Hippocampal formation (tissue), 2 donors: ENCODE measurements at places on chromosomes 12 and 14.

DNA sequence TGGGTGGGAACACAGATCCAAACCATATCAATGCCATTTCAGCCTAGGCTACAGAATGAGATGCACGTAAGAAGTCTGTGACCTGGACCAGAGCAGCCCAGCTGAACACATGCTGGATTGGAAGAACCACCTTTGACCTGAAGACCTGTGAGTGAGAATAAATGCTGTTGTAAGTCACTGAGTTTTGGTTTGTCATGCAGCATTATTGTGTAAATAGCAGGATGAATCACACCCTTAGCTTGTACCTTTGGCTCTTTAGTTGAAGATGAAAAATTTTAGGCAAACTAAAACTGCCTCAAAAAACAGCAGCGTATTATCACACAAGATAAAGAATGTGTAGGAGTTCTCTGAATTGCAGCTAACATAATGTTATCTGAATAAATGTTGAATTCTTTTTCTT, 199.4 kb upstream of the LRIG3 start:
- no peak for DNase-seq

- DNase-seq, result no peak
Measured at GRCh38 chr12:109346920-109347319, 780 bp upstream of the MYO1H start.

GRCh38 chr14:89432226-89432625, 15.2 kb upstream of the FOXN3 start:
- DNase-seq, result no peak

GRCh38 chr14:28603606-28604005, 163.0 kb upstream of the FOXG1 start:
- DNase-seq, result no peak

DNA sequence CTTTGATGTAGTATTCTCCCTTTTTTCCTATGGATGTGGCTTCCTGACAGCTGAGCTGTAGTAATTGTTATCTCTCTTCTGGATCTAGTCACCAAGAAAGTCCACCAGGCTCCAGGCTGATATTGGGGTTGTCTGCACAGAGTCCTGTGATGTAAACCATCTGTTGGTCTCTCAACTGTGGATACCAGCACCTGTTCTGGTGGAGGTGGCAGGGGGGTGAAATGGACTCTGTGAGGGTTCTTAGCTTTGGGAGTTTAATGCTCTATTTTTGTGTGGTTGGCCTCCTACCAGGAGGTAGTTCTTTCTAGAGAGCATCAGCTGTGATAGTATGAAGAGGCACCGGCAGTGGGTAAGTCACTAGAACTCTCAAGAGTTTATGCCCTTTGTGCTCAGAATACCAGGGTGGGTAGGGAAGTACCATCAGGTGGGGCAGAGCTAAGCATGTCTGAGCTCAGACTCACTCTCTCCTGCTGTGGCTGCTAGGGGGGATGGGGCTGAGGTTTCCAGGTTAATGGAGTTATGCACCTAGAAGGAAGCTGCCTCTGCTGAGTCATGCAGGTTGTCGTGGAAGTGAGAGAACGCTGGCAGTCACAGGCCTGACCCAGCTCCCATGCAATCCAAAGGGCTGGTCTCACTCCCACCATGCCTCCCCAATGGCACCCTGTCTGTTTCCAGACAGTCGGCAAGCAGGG, 3.0 kb upstream of the TAS2R14 start:
- DNase-seq, result no peak

- peak; percentile 18 for DNase-seq
Measured at GRCh38 chr12:109232731-109233130, 76.4 kb downstream of the FOXN4 start.

DNA sequence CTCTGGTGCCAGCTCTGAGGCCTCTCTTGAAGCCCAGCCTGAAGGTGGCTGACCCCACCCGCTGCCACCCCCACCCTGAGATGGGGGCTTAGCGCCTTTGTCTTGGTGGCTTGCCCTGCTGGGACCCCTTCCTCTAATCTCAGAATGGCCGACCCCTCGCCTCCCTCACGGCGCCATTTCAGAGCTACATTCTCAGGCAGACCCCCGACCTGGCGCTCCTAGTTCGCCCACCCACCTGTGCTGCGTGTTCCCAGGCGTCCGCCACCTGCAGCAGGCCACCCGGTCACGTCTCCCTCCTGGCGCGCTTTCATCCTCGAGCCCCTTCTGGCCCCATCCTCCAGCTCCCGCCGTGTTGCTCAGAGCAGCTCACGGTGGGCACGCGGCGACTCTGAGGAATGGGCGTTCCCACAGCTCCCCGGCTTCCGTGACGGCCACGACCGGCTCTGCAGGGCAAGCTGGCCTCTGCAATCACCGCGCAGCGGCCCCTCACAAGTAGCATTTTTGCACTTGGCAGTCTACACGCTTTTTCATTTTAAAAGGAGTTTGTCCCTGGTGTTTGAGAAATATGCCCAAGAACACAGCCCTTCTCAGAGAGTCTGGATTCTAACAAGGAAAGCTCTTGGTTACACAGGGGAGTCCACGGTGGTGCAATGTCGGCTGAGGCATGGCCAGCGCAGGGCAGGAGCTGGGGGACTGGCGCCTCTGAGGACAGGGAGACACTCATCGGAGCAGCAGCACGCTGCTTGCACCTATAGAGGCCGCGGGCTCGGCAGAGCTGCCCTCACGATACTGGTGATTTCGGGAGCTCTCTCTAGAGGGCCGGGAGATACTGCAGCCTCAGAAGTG, 105.7 kb upstream of the C14orf180 start:
- DNase-seq, result no peak

DNA sequence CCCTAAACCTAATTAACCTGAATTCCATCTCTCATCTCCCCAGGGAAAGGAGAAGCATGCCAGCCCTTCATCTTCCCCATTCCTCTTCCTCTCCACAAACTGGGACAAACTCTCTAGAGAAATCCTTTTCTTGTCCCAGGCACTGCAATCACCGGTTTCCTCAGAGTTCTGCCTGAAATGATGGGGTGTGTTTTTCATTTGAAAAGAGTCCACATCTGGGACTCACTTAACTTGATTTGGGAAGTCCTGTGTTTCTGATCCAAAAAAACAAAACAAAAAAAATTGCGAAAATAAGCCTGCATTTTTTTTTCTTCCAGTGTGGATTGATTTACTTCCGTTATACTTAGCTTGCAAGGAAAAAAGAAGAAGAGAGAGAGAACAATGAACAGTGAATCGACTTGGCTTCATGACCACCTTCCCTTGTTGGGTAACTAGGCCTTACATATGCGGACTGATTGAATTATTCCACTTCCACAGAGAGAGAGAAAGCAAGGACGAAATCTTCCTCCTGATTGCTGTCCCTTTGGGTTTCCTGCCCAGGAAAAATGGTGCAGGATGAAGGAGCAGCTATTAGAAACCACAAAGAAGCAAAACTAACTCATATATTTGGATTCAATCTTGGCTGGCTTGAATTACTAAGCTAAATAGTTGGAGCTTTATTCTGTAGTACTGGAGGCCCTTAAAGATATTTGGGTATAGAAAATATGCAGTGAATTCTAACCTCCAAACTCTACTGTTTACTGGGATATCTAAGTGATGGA, 506.2 kb upstream of the TBX3 start:
- no peak for DNase-seq
